AG09319 (cell line): ENCODE measurements at places on chromosomes 2 and 18.

GRCh38 chr2:205650931-205651330 lies 31.4 kb upstream of the NRP2 start:
- DNase-seq: peak; percentile 25

- no peak for DNase-seq
These were observed 167.6 kb upstream of the TNP1 start for GRCh38 chr2:217027414-217027813.

- peak; percentile 77 for DNase-seq
These were observed 26.2 kb downstream of the ATAD2B start for GRCh38 chr2:23900541-23901322.

DNA sequence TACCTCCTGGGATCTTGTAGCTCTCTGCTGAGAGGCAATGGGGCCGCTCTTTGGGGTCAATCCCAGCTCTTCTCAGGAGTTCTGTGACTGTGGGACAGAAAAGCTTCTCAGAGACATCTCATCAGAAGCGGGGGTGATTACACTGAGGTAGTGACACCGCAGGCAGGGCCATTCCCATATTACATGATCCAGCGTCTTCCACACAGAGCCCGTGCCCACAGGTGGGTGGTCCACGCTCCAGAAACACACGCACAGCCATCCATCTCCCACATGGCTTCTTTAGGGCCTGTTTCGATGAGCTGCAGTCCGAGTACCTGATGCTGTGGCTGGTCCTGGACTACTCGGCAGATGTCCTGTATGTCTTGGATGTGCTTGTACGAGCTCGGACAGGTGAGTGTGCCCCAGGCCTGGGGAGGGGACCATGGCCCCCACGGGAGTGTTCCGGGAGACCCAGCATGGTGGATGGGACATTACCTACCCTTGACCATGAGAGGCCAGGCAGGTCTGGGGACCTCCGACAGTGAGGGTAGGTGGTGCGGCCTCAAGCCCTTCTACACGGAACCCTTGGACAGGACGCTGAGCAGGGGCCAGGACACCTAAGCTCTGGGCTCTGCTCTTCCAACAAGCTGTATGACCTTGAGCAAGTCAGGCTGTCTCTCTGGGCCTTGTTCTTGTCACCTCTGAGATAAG lies 45.5 kb downstream of the CNGA3 start:
- DNase-seq: no peak

DNA sequence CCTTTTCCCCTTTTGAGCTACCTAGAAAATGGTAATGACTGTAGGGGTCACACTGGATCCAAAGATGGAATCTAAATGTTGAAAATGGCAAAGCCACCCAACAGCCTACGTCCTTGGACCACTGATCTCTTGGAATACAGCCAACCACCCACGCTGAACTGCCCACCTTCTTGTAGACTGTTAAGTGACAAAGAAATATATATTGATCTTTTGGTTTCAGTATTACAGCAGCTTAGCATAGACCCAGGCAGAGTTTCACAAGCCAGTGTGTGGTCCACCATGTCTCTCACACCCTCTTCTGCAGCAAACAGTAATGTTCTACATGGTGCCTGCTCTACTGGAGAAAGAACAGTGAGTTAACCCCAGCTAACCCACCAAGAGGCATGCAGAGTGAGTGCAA lies 20.2 kb downstream of the CACNB4 start:
- DNase-seq: no peak

- DNase-seq: no peak
These were observed 635.5 kb upstream of the NETO1 start for GRCh38 chr18:73503326-73503725.

GRCh38 chr18:58338141-58338540 lies 290.8 kb downstream of the ALPK2 start:
- DNase-seq: no peak

DNA sequence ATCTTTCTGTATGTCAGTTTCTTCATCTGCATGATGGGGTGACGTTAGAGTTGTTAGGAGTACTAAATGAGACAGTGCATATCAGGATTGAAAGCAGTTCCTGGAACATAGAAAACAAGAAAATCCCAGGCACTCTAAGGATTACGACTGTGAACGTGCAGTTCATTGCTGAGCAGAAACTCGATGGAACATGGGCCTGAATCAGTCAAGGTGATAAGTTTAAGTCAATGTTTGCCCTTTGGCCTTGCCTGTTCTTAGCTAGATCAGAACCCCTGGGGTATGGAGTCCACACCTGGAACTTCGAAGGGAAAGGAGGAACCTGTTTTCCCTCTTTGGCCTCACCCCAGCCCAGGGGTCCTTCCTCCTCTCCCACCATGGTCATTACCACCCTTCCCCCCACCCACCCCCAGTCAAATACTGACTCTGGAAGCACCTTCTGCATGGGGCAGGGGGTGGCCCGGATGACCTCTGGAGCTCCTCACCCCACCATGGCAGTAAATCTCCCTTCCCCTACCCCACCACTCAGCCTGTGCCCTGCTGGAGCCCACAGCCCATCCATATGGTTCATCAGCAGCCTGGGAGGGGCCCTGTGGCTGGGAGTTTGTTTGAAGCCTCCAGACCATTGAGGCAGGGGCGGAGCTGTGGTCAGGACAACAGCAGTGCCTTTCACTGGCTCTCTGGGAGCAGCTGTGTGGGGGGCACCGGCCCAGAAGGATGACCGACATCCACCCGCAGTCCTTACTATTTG lies 164.1 kb downstream of the SMAD7 start:
- DNase-seq: no peak

DNA sequence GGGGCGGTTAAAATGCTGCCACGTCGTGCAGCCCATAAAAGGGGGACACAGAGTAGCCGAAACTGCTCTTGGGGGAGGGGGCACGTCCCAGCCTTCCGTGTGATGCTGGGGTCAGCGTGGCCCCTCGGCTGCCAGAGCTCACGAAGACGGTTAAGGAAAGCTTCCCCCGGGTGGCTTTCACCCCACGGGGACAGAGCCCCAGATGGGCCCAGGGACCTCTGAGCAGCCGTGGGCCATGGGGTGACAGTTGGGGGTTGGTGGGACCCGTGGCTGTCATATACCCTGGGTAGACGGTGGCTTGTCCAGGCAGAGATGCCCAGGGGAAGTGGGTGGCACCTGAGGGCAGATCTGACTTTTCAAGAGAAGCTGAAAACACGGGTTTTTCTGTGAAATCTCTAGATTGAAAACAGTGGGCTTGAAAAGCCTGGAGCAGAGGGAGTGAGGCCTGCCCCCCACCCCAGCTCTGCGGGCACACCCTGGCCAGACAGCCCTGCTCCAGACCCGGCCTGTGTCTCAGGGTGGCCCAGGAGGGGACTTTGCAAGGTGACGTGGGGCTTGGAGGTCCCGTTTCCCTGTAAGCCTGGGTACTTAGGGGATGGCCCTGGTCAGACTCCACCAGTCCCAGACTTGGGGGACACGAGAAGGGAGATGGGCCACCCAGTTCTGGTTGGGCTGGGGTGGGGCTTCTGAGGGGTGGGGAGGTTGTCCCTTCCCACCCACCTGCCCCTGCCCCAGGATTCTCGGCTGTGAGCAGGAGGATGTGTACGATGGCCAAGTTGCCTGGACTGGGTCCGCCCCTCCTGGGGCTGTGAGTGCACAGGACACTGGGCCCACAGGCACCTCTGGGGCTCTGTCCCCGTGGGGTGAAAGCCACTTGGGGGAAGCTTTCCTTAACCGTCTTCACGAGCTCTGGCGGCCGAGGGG lies 652 bp downstream of the NEU4 start:
- DNase-seq: no peak

DNA sequence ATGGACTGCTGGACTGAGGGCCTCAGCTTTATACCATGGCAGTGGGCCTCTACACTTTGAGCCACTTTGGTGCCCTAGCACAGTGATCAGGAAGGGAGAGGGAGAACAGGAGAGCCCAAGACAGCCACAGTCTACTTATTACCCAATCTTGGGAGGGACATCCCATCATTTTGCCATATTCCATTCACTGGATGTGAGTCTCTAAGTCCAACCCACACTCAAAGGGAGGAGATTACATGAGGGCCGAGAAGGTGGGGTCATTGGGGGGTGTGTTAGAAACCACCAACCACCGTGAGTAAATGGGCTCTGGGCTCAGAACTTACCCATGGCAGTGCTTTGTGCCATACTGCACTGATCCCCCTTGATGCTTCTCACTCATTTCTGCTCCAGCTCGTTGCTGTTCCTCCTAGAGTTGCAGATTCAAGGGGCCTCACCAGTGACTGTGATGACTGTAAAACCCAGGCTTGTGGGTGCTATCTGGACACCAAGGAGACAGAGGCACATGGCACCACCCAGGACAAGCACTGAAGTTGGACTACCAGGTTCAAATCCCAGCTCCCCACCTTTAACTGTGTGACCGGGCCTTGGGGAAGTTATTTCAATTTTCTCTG lies 97.6 kb upstream of the RAB6C start:
- DNase-seq: no peak

GRCh38 chr2:19287324-19287723 lies 71.1 kb downstream of the OSR1 start:
- DNase-seq: no peak

DNA sequence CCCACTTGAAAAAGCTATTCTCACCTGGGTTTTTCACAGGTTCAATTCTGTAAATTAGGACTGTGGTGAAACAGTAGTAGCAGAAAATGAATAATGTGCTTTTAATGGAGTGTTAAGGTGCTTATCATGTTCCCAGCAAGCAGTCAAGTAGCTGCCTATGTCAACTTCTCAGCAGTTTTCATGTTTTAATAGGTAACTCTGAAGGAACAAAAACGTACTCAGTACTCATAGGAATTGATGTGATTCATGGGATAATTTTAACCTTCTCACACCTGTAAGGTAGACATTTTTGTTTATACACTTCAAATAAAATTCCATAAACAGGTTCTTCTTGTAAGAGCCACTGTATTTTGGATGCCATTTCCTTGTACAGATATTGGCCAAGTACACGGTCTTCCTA lies 801.6 kb downstream of the MBD2 start:
- DNase-seq: no peak
